Neuronal stem cell (in vitro differentiated cells): ENCODE measurements at places on chromosomes 2 and 18.
A peak's percentile ranks its signal among the peaks of the same experiment; 100 is the strongest.

- H3K36me3 ChIP-seq, result no peaks in the 10 kb centered on the region
- peaks cover 8% of the 10 kb centered on the region for H3K27me3 ChIP-seq
- no peak for DNase-seq
- H3K4me1 ChIP-seq, result peaks cover 32% of the 10 kb centered on the region
- H3K27ac ChIP-seq, result no peak overlapping the region
- H3K4me3 ChIP-seq, result peak overlapping the region; percentile 61
Measured at GRCh38 chr2:160408959-160409291, 84.7 kb downstream of the RBMS1 start.

DNA sequence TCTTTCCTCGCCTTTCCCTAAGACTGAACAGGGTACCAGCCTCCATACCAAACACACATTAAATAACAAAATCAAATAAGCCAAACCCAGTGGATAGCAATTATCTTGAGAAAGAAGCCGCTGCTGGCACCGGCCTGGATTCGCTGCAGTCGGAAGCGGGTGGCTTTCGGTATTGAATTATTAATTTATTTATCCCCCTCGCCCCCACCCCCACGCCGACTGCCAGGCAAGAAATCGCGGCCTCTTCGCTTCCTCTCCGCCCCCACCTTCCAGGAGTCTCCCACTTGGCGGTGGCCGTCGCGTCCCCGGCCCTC is 370 bp upstream of the ZNF804A start:
- no peak overlapping the region for H3K27ac ChIP-seq
- H3K36me3 ChIP-seq, result no peaks in the 10 kb centered on the region
- H3K27me3 ChIP-seq, result peaks cover 7% of the 10 kb centered on the region
- peaks cover 3% of the 10 kb centered on the region for H3K4me1 ChIP-seq
- peak overlapping the region; percentile 93 for H3K4me3 ChIP-seq

- H3K27me3 ChIP-seq, result no peaks in the 10 kb centered on the region
- no peaks in the 10 kb centered on the region for H3K36me3 ChIP-seq
- no peak overlapping the region for H3K27ac ChIP-seq
Measured at GRCh38 chr18:62370366-62370765, 45.3 kb downstream of the TNFRSF11A start.

- no peak overlapping the region for H3K27ac ChIP-seq
- no peaks in the 10 kb centered on the region for H3K36me3 ChIP-seq
- no peaks in the 10 kb centered on the region for H3K4me1 ChIP-seq
- H3K4me3 ChIP-seq, result no peak overlapping the region
- no peak for DNase-seq
Measured at GRCh38 chr2:7346336-7346735, 429.1 kb downstream of the RNF144A start.

DNA sequence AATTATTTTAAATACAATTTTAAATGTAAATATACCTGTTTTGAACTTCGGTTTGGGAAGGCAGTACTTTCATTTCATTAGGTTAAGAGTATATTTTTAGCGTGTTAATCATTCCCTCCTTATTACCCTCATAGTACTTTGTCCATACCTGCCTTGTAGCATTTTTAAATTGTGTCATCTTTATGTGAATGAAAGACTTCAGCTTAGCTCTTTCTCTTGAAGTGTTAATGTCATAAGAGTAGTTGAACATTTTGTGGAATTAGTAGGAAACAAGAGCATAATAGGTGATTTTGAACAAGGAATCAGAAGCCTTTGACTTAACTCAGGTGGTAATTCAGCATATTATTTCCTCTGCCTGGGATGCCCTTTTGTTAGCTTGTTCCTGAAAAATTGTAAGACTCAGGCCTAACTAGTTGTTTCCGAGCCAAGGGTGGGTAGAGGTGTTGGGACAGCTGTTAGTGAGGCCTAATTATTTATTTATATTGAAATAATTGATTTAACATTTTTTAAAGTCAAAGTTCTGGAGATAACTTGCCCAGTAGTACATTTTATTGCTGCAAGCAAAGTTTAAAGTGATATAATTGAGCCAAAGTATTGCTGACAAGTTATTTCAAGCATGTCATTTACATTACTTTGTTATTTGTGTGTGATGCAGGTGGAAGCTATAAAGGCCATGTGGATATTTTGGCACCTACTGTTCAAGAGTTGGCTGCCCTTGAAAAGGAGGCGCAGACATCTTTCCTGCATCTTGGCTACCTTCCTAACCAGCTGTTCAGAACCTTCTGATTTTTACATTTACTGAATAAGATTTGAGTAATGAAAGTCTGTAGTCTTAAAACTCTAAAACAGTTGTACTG is 38.7 kb downstream of the DDX1 start:
- no peaks in the 10 kb centered on the region for H3K27me3 ChIP-seq
- H3K4me3 ChIP-seq, result no peak overlapping the region
- H3K36me3 ChIP-seq, result peaks cover 100% of the 10 kb centered on the region
- DNase-seq, result no peak
- no peaks in the 10 kb centered on the region for H3K4me1 ChIP-seq
- no peak overlapping the region for H3K27ac ChIP-seq

- no peak for DNase-seq
- H3K4me3 ChIP-seq, result no peak overlapping the region
- H3K27ac ChIP-seq, result no peak overlapping the region
- H3K27me3 ChIP-seq, result no peaks in the 10 kb centered on the region
- peaks cover 2% of the 10 kb centered on the region for H3K36me3 ChIP-seq
Measured at GRCh38 chr2:200208041-200208440, 98.5 kb upstream of the SPATS2L start.

- peak overlapping the region; percentile 60 for H3K27ac ChIP-seq
- no peak for DNase-seq
- peak overlapping the region; percentile 97 for H3K4me3 ChIP-seq
- peaks cover 10% of the 10 kb centered on the region for H3K4me1 ChIP-seq
Measured at GRCh38 chr2:101002562-101003277, 631 bp downstream of the RPL31 start.

DNA sequence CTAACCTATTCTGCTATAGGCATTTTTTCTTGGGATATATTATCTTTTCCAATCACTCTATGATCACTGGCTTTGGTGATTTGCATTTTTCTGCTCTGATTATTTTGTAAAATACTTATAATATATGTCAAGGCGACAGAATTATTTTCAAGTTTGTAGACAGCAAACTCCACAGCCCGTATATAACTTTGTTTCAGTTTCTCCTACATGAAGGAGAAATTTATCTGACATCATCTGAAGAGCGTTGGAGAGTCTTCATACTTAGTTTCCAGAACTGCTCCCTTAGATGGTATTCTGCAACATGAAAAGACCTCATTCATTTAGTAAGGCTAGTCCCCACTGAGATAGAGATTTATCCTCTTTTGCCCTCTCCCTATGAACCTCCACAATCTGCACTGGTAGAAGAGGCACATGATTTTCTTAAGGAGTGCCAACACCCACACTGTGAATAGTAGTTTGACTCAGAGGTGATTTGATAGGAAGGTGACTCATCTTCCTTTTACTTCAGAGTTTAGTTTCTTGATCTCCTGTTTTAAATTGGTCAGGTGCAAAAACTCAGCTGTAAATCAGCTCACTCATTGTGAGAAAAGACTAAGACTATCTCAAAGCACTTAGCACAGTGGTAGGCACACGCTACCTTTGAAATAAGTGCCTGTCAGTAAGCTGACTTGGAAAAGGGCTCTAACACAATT is 1848.6 kb upstream of the CELF4 start:
- no peaks in the 10 kb centered on the region for H3K4me1 ChIP-seq
- no peak overlapping the region for H3K4me3 ChIP-seq
- no peak for DNase-seq
- no peaks in the 10 kb centered on the region for H3K27me3 ChIP-seq

DNA sequence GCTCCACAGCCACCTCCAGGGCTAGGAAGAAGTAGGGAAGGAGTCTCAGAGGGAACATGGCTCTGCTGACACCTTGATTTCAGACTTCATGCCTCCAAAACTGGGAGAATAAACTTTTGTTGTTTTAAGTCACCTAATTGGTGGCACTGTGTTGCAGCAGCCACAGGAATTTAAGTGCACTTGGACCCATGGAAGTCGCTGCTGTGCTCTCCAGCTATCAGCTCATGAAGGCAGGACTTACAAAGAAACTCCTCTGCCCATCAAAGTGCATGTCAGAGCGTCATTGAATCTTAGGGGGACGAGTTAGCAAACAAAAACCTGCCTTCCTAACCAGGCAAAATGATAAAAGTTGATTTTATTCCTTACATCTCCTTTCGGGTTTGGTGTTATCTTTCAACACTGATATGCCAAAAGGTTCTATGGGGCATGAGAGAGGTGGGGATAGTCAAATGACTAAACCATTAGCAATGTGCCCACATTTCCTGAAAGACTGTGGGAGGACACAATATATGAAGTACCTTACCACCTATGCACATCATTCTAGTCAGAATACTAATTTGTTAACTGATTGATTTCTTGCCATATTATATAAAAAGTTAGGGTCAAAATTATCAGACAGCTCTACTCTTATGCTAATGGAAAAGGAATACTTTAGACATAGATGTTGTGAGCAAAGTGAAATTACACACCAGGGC is 235.8 kb upstream of the TNP1 start:
- H3K27me3 ChIP-seq, result no peaks in the 10 kb centered on the region
- no peak overlapping the region for H3K27ac ChIP-seq
- no peak for DNase-seq
- H3K36me3 ChIP-seq, result no peaks in the 10 kb centered on the region
- H3K4me1 ChIP-seq, result no peaks in the 10 kb centered on the region
- no peak overlapping the region for H3K4me3 ChIP-seq

DNA sequence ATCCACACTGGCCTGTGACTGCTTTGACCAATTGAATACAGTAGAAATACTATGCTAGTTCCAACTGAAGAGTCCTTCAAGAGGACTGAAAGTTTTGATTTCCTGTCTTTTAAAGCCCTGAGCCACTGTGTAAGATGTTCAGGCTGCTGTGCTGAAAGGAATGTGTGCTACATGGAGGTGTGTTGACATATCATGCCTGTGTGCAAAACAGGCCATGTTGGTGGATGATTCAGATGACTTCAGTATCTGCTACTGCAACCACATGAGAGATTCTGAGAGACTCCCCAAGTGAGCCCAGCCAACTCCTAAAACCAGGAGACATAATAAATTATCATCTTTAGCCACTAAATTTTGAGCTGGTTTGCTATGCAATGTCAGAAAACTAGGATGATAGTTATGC is 662.9 kb downstream of the ZEB2 start:
- H3K27ac ChIP-seq, result no peak overlapping the region
- no peaks in the 10 kb centered on the region for H3K36me3 ChIP-seq
- no peaks in the 10 kb centered on the region for H3K4me1 ChIP-seq
- no peaks in the 10 kb centered on the region for H3K27me3 ChIP-seq

- no peaks in the 10 kb centered on the region for H3K27me3 ChIP-seq
- no peaks in the 10 kb centered on the region for H3K4me1 ChIP-seq
- no peak overlapping the region for H3K27ac ChIP-seq
- H3K36me3 ChIP-seq, result no peaks in the 10 kb centered on the region
- no peak overlapping the region for H3K4me3 ChIP-seq
- no peak for DNase-seq
Measured at GRCh38 chr18:45430041-45430440, 185.2 kb upstream of the SLC14A2 start.

- no peaks in the 10 kb centered on the region for H3K4me1 ChIP-seq
- no peak overlapping the region for H3K27ac ChIP-seq
- no peaks in the 10 kb centered on the region for H3K36me3 ChIP-seq
- no peaks in the 10 kb centered on the region for H3K27me3 ChIP-seq
- no peak for DNase-seq
Measured at GRCh38 chr2:98293030-98293429, 53.2 kb upstream of the CNGA3 start.

DNA sequence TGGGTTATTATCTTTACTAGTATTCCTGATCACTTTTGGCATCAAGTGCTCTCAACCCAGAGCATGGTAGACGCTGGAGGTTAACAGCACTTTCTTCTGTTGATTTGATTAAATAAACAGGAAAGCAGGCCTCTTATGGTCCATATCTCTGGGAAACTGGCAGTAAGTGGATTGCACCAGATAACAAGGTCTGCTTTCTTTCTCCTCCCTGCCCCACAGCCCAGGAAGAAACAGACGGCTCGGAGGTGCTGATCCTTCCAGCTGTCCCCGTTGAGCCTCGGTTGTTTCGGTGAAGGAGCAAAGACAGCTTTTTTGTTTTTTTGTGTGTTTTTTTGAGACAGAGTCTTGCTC is 100.8 kb upstream of the KCTD1 start:
- peaks cover 3% of the 10 kb centered on the region for H3K4me1 ChIP-seq
- H3K27ac ChIP-seq, result no peak overlapping the region
- no peak overlapping the region for H3K4me3 ChIP-seq
- no peaks in the 10 kb centered on the region for H3K27me3 ChIP-seq

DNA sequence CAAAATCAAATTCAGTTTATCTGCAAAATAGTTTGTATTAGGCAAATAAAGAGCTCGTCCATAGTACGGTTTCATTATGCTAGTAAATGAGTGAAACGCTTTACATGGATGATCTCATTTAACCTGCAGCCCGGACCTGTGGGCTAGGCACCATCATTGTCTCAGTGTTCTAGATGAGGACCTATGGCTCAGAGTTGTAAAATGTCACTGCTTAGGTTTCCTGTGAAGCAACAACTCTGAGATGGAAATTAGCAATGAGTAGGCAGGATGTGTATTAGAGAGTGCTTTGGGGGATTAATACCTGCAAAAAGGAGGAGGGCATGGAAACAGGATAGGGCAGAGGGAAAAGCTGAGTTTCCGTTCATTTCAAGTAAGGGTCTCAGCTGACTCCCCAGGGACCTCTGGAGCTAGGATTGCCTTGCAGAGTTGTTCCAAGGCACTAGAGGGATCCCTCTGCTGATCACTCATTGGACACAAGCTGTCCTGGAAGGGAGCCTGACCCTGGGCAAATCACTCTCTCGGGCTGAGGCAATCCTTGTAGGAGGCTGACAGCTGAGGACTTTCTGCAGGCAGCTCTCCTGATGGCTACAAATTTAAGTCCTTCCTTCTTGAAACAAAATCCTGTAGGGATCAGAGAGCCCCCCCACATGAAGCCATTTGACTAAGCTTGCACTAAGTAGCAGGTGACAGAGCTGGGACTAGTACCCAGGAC is 58.8 kb upstream of the SIX2 start:
- H3K27ac ChIP-seq, result no peak overlapping the region
- peaks cover 9% of the 10 kb centered on the region for H3K4me1 ChIP-seq
- H3K36me3 ChIP-seq, result no peaks in the 10 kb centered on the region
- H3K4me3 ChIP-seq, result no peak overlapping the region
- H3K27me3 ChIP-seq, result peaks cover 1% of the 10 kb centered on the region

GRCh38 chr18:36467614-36468013 is 170.1 kb downstream of the FHOD3 start:
- no peaks in the 10 kb centered on the region for H3K27me3 ChIP-seq
- H3K4me1 ChIP-seq, result peaks cover 27% of the 10 kb centered on the region
- peaks cover 7% of the 10 kb centered on the region for H3K36me3 ChIP-seq
- no peak for DNase-seq
- no peak overlapping the region for H3K4me3 ChIP-seq

GRCh38 chr2:49619804-49620203 is 465.5 kb upstream of the FSHR start:
- no peak overlapping the region for H3K4me3 ChIP-seq
- H3K4me1 ChIP-seq, result peaks cover 3% of the 10 kb centered on the region

GRCh38 chr18:12253663-12254135 is 462 bp upstream of the CIDEA start:
- no peak overlapping the region for H3K27ac ChIP-seq
- DNase-seq, result no peak
- no peaks in the 10 kb centered on the region for H3K36me3 ChIP-seq
- H3K4me3 ChIP-seq, result peak overlapping the region; percentile 75
- peaks cover 88% of the 10 kb centered on the region for H3K27me3 ChIP-seq
- peaks cover 11% of the 10 kb centered on the region for H3K4me1 ChIP-seq
